Pancreas (tissue), 10 donors: ENCODE measurements at places on chromosomes 5 and 9. TPM values are rescaled to one million over a fixed set of nuclear protein-coding genes. Genes with fewer than 3 reads are reported as not detected.
A peak's percentile ranks its signal among the peaks of the same experiment; 100 is the strongest.

DNA sequence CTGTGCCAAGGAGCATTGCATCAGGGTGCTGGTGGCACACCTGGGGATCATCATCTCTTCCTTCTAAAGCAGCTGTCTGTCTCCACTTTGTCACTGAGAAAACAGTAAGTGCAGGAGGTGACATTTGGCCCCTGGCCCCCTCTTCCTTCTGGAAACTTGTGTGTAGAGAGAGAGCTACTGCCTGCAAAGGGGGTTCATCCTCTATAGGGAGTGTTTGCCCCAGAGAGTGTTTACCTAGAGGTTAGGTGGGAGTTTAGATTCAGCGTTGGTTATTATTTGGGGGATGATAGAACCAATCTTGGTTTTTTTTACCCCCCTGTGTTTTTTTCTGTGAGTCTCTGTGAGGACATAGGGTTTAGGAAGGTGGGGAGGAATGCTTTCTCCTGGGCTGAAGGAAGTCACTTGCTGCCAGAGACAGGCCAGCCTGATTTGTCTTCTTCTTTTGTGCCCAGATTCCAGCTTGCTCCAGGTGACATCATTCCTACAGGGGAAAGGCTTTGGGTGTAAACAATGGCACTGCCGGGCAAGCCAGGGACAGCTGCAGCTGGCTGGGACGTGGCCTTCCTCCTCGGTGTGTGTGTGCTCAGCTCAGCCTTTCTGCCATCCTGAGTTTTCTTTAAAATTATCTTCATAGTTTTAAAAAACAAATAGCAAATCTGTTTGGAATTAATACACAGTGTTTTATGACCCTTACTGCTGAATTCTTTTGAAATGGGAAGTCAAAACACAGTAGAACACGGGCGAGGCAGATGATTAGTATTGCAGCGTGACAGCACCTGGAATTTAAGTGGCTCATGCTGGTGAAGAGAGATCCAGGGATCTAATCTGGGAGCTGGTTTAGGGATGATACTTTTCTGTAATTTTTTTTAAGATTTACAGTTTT is 24.5 kb downstream of the PRRC2B start:
- no peaks in the 10 kb centered on the region for H3K36me3 ChIP-seq
- peaks cover 53% of the 10 kb centered on the region for H3K4me1 ChIP-seq
- no peak overlapping the region for H3K4me3 ChIP-seq
- peak overlapping the region; percentile 54 for H3K27ac ChIP-seq
- peak; percentile 83 for DNase-seq

DNA sequence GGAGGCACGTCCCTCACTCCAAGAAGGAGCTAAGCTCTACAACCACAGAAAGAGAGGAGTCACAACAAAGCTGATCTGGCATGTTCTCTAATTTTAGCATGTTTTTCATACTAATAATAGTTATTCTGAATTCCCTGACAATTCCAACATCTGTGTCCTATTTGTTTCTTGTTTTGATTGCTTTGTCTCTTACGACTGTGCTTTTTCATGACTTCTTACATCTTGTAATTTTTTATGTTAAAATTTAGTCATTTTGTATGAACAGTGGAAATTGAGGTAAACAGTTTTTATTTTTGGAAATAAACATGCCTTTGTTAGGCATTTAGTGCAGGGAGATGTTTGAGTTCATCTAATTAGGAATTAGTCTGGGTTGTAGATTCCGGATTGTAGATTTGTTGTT is 668.1 kb upstream of the EDIL3 start:
- H3K27ac ChIP-seq: no peak overlapping the region
- DNase-seq: no peak
- no peaks in the 10 kb centered on the region for H3K4me1 ChIP-seq
- H3K4me3 ChIP-seq: no peak overlapping the region

DNA sequence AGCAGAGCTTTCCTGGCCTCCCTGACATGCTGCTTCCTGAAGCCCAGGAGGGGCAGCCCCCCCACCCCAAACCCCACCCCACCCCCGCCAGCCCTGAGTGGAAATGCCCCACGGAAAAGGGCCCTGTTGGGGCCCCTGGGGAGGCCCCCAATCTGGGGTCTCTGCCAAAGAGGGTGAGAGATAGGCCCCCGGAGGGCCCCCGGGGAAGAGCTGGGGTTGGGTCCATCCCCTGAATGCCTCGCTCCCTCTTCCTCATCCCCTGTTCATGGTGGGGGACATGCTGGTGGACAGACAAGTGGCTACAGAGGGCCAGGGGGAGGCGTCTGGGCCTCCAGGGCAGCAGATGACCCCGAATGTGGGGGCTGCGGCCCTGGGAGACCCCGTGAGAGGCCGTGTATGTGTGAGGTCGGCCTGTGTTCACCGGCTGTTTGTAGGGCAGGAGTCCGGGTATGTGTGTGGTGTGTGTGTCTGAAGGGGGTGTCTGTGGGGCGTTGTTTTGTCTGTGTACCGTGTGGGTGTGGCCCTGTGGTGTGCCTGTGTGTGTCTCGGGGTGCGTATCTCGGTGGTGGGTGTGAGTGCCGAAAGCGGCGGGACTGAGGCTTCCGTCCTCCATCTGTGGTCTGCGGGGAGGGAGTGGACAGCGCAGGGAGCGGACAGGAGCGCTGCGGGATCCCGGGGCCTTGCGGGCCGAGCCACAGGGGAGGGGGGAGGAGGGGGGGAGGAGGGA is 11.3 kb downstream of the C9orf50 start:
- no peaks in the 10 kb centered on the region for H3K27me3 ChIP-seq
- no peak for DNase-seq
- H3K4me1 ChIP-seq: peaks cover 4% of the 10 kb centered on the region
- peak overlapping the region; percentile 71 for H3K4me3 ChIP-seq

The KLHL3 gene
- 2.4 TPM for total RNA-seq

- peak within 1 kb of the TSS; percentile 29 for H3K4me3 ChIP-seq
- H3K27me3 ChIP-seq: no peaks in the 10 kb centered on the region
- H3K4me1 ChIP-seq: no peaks in the 10 kb centered on the region
Measured at GRCh38 chr5:150155258-150156026, at the start of gene PDGFRB. PDGFRB (minus strand) TSS chr5:150155845; CDS start chr5:150137047, 18,798 bp downstream.

- no peak overlapping the region for H3K27ac ChIP-seq
- no peaks in the 10 kb centered on the region for H3K36me3 ChIP-seq
- no peak overlapping the region for H3K4me3 ChIP-seq
- H3K4me1 ChIP-seq: peaks cover 8% of the 10 kb centered on the region
- DNase-seq: peak; percentile 92
Measured at GRCh38 chr9:133144142-133144903, 19.4 kb downstream of the GBGT1 start.

The MCC gene
- 2.9 TPM for total RNA-seq

DNA sequence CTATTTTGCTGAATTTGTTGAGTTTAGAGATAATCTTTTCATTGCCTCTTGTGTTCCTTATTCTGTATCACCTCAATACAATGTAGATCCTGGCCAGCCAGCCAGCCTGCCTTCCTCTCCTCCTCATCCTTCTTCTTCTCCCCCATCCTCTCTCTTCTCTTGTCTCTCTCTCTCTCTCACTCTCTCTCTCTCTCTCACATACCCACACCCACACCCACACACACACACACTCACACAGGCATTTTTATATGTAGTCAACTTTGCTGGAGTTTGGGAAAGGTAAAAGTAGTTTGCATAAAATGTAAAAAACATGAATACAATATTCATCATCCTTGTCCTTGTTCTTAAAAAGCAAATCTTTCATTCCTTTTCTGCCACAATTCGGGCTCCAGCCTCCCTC is 60.5 kb downstream of the ZFAND5 start:
- H3K4me3 ChIP-seq: no peak overlapping the region
- no peak for DNase-seq
- H3K36me3 ChIP-seq: no peaks in the 10 kb centered on the region

DNA sequence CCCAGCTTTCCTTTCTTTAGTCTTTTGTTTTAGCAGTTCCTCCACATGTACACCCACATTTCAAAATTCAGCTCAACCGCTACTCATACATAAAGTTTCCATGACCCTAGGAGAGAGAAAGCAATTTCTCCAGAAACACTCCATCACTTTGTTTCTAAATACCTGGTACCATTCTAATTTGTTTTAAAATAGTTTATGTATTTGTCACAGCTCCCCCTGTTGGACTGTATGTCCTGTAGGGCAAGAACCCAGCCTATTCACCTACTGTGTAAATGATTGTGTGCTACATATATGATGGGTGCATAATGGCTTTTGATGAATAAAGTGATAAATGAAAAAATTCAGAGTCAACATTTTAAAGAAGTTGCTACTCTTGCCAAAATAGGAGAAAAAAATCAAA is 139.1 kb downstream of the COX7C start:
- no peak overlapping the region for H3K4me3 ChIP-seq
- no peak overlapping the region for H3K27ac ChIP-seq
- no peaks in the 10 kb centered on the region for H3K4me1 ChIP-seq
- no peak for DNase-seq
- no peaks in the 10 kb centered on the region for H3K36me3 ChIP-seq

The OR1L1 gene
- total RNA-seq: not detected

GRCh38 chr9:15670894-15671293 is 118.1 kb downstream of the CCDC171 start:
- no peak overlapping the region for H3K27ac ChIP-seq
- H3K4me1 ChIP-seq: no peaks in the 10 kb centered on the region

The ENTPD2 gene
- total RNA-seq: 4.5 TPM

DNA sequence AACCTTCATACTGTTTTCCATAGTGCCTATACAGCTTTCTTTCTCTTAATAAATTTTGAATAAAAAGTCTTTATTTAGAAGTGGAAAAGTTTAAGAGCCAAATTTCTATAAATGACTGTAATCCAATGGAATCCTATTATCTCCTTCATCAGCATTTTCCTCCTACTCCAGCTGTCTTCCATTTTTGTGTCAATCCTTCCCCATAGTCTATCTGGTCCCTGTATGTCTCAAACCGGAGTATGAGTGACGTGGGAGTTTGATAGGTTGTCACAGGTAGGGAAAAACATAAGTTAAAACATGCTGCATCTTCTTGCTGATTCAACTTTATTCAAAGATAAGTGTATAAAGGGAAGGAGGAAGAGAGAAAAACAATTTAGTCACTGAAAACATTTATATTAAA is 70.4 kb downstream of the ADAMTS6 start:
- H3K4me1 ChIP-seq: no peaks in the 10 kb centered on the region
- DNase-seq: no peak
- H3K27ac ChIP-seq: no peak overlapping the region
- no peak overlapping the region for H3K4me3 ChIP-seq

DNA sequence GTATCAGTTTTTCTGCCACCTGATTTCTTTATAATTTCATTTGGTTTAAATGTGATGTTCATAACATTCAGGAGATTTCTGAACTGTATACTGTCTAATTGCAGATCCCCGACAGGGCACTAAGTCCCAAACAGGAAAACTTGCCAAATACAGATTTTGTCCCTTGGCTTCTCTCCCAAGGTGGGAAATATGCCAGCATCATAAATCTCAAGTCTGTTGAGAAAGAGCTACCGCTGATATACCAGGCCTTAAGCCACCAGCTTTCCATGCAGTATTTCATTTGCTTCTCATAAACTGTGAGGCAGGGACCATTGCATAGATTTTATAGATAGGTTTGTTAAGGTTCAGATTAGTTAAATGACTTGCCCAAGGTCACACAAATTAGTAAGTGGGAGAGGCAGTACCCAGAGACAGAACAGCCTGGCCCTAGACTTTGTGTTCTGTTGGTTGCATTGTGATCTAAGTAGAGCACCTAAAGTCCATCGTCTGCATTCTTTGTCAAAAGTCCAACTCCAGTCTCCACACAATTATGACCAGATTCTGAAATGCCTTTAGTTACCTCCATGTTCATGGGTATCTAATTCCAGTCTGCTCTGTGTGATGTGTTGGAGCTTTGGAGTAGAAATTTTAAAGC is 16.2 kb downstream of the GPR21 start:
- H3K27me3 ChIP-seq: no peaks in the 10 kb centered on the region
- H3K4me1 ChIP-seq: peaks cover 26% of the 10 kb centered on the region
- H3K27ac ChIP-seq: no peak overlapping the region

- no peaks in the 10 kb centered on the region for H3K4me1 ChIP-seq
- no peaks in the 10 kb centered on the region for H3K27me3 ChIP-seq
- H3K27ac ChIP-seq: no peak overlapping the region
- DNase-seq: no peak
Measured at GRCh38 chr9:116661037-116661954, 25.8 kb upstream of the TRIM32 start.

The CARD9 gene
- 0.76 TPM for total RNA-seq

DNA sequence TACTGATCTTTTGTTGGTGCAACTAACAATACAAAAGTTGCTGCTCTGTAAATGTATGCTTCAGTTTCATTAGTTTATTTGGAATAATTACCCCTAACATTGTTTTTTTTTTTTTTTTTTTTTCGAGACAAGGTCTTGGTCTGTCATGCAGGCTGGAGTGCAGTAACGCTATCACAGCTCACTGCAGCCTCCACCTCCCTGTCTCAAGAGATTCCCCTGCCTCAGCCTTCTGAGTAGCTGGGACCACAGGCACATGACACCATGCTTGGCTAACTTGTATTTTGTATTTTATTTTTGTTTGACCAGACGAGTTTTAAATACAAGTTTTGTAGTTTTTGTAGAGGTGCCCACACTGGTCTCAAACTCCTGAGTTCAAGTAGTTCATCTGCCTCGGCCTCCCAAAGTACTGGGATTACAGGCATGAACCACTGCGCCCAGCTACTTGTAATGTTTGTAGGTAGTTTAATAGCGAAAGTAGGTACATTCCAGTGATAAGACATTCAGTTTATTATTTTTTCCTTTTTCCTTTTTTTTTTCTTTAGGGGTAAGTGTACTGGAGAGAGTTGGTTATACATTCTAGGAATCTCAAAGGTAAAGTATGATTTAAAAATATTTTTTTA is 6.9 kb downstream of the GAPVD1 start:
- no peak for DNase-seq
- no peaks in the 10 kb centered on the region for H3K27me3 ChIP-seq
- no peak overlapping the region for H3K27ac ChIP-seq
- peaks cover 24% of the 10 kb centered on the region for H3K4me1 ChIP-seq

- no peak overlapping the region for H3K27ac ChIP-seq
- no peak overlapping the region for H3K4me3 ChIP-seq
- H3K4me1 ChIP-seq: no peaks in the 10 kb centered on the region
- DNase-seq: no peak
Measured at GRCh38 chr5:83955916-83956315, 235.3 kb upstream of the HAPLN1 start.

The ASS1 gene
- total RNA-seq: 22.3 TPM

GRCh38 chr5:160272264-160272663 is 40.1 kb downstream of the CCNJL start:
- no peak for DNase-seq
- no peak overlapping the region for H3K4me3 ChIP-seq
- H3K4me1 ChIP-seq: no peaks in the 10 kb centered on the region
- H3K27me3 ChIP-seq: no peaks in the 10 kb centered on the region
- no peak overlapping the region for H3K27ac ChIP-seq
- H3K36me3 ChIP-seq: no peaks in the 10 kb centered on the region

DNA sequence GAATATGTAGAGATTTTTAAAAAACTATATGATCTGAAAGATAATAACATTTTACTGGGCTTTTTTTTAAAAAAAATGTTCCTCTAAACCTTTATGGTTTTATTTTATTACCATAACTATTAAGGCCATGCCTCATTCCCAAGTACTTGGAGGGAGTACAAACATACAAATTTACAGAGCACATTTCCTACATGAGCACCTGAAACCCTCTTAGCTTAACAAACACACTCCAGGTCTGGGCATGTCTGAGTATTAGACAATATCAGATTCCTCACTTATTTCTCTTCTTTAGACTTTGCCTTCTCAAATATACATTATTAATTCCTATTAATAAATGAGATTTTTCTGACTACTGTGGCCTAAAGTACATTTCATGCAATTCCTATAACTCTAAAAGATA is 319.2 kb downstream of the SLCO4C1 start:
- no peaks in the 10 kb centered on the region for H3K27me3 ChIP-seq
- H3K4me1 ChIP-seq: no peaks in the 10 kb centered on the region
- no peak overlapping the region for H3K4me3 ChIP-seq
- H3K27ac ChIP-seq: no peak overlapping the region
- H3K36me3 ChIP-seq: no peaks in the 10 kb centered on the region

GRCh38 chr9:114431003-114431402 is 43.2 kb upstream of the AKNA start:
- no peak overlapping the region for H3K4me3 ChIP-seq
- no peak for DNase-seq
- H3K27me3 ChIP-seq: no peaks in the 10 kb centered on the region
- no peaks in the 10 kb centered on the region for H3K36me3 ChIP-seq
